ENCODE measurements at places on chromosomes 2 and 18.

- no peak for DNase-seq
Observed at GRCh38 chr2:143489145-143489544, 359.9 kb downstream of the ARHGAP15 start.

- DNase-seq, result no peak
Observed at GRCh38 chr18:13261661-13262357, 43.2 kb downstream of the LDLRAD4 start.

GRCh38 chr2:215536510-215536909 is 100.6 kb upstream of the FN1 start:
- DNase-seq, result no peak

DNA sequence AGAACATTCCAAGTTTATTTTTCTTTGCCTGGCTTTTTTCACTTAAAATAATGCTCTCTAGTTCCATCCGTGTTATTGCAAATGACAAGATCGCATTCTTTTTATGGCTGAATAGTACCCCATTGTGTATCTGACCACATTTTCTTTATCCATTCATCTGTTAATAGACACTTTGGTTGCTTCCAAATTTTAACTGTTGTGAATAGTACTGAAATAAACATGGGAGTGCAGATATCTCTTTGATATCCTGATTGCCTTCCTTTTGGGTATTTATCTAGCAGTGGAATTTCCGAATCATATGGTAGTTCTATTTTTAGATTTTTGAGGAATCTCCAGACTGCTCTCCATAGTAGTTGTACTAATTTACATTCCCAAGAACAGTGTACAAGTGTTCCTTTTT is 230.5 kb downstream of the FIGN start:
- no peak for DNase-seq

- DNase-seq, result no peak
Observed at GRCh38 chr18:78977637-78978348, 1.8 kb upstream of the SALL3 start.

GRCh38 chr2:144796164-144796563 is 276.2 kb upstream of the ZEB2 start:
- no peak for DNase-seq

DNA sequence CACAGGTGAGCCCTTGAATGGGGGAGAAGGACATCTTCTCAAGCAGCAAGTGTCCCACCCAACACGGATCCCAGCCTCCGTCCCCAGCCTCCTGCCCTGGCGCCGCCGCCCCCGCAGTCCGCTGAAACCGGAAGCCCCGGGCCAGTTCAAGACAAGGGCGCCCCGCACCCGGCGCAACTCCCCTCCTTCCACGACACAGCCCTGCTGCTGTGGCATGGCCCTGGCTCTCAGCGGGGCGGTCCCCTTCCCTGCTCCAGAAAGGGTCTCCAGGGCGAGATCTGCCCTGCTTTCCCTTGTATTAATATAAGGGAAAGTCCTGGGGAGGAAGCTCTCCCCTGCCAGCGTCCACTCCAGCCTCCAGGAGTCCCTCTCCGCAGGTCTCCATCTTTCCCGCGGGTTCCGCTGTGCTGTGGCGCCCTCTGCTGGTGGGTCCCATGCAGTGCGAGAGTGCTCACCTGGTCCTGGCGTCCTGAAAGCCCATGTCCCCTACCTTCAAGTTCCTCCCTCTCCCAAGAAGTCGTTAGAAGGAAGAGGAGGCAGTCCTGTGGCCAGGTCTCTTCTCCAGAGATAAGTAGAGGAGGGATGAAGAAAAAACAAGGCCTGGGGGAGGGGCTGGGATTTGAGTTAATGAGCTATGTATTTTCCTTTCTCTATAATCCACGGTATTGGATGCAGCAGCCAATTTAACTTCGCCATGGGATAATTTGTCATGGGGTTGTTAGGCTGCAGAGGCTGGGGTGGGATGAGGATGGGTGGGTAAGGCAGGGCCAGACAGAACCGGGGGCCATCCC is 176.0 kb downstream of the SMAD2 start:
- peak; percentile 45 for DNase-seq

DNA sequence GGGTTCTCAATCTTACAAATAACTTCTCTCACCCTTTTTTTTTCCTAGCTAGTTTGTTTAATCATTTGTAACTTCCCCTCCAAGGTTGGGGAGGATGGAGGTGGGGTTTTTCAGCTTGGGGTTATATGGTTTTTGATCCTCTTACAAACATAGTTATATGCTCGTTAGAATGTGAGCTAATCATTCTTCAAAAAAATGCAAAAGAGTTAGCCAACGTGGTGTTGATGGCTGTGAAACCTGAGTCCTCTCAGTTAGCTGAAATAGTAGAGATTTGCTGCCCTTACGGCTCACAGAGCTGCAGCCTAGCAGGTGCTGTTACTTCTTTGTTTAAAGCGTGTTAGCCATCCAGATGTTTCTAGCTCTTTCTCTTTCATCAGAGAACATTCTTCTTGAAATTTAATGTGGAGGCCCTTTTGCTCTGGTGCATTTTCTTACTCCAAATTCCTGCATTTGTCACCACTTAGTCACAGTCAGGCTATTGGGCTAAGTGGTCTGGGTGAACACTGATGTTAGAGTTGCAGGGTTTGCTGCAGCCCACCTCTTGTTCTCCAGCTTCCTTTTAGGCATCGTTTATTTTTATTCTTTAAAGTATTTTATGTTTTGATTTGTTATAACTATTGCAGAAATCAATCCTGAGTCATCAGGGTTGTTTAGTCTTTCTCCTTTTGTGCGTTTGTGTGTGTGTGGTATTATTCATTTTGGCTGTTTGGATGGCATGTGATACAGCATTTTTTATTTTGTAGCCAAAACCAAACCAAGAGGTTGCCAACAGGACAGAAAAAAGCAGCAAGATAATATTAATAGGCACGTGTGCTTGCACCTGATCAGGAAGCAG is 41.1 kb downstream of the LIMS1 start:
- DNase-seq, result no peak

Data from BE2C (cell line).